ENCODE measurements at places on chromosomes 6 and 20. TPM values are rescaled to one million over a fixed set of nuclear protein-coding genes. Genes with fewer than 3 reads are reported as not detected.
A peak's percentile ranks its signal among the peaks of the same experiment; 100 is the strongest.

DNA sequence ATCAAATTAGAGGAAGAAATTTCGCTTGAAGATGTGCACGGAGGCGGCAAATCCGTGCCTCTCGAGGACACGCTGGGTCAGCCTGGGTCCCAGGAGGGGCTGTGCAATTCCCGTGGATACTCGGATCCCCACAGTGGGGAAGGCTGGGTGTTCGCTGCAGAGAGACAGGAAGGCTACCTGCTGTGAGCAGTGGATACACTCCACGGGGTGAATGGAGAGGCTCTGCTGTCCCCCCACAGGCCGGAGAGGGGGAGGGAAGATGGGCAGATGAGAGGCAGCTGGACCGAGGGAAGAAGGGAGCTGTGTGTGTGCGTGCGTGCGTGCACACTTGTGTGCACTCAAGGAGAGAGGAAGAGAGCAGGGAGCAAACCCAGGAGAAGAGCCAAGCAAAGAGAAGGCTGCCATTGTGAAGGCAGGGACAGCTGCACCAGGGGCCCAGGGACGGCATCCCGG lies 57.3 kb downstream of the SULF2 start:
- H3K4me3 ChIP-seq = peak overlapping the region; percentile 98
- H3K27me3 ChIP-seq = no peaks in the 10 kb centered on the region
- H3K27ac ChIP-seq = peak overlapping the region; percentile 100

GRCh38 chr6:6631534-6632276 lies 43.2 kb downstream of the LY86 start:
- no peak overlapping the region for H3K4me3 ChIP-seq
- H3K27me3 ChIP-seq = no peaks in the 10 kb centered on the region
- ATAC-seq = no peak
- peaks cover 6% of the 10 kb centered on the region for H3K4me1 ChIP-seq
- H3K27ac ChIP-seq = no peak overlapping the region
- no peaks in the 10 kb centered on the region for H3K36me3 ChIP-seq

- H3K27ac ChIP-seq = no peak overlapping the region
- no peaks in the 10 kb centered on the region for H3K36me3 ChIP-seq
- H3K27me3 ChIP-seq = peaks cover 10% of the 10 kb centered on the region
- H3K4me1 ChIP-seq = no peaks in the 10 kb centered on the region
- H3K4me3 ChIP-seq = peak overlapping the region; percentile 33
- ATAC-seq = no peak
Measured at GRCh38 chr6:169960886-169961611, 209.6 kb downstream of the ERMARD start.

DNA sequence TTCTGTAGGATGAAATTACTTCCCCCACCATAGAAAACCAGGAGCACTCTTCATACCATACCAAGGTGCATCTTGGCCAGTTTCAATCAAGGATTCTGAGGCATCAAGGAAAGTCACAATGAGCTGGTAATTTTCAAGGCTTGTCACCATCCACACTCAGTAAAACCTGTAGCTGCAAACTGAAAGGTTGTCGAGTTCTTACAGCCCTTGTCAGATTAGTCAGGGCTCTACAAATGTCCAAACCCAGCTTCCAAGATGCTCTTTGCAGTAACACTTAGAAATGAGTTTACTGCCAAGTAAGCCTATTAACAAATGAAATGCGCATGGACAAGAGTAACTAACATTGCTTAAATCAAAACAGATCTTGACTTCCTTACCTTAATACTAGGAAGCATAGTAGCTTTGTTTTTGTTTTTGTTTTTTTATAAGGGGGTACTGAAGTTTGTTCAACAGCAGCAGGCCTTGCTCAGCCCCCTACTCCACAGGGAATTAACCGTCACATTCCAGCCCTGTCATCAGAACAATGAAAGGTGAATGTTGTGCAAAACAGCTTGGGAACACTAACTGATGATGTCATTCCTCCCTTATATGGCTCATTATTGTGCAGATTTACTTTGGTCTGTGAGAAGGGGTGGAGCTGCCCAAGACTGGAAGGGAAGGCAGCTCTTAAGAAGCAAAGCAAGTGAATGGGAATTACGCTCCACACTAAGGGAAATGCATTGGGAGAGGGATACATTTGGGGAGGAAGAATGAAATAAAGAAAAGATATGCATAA lies 49.9 kb upstream of the TMEM30A start:
- H3K27me3 ChIP-seq = peaks cover 5% of the 10 kb centered on the region
- no peak for ATAC-seq
- H3K4me1 ChIP-seq = peaks cover 4% of the 10 kb centered on the region
- H3K27ac ChIP-seq = no peak overlapping the region
- H3K4me3 ChIP-seq = no peak overlapping the region

- no peak overlapping the region for H3K4me3 ChIP-seq
- no peak overlapping the region for H3K27ac ChIP-seq
- no peaks in the 10 kb centered on the region for H3K36me3 ChIP-seq
- H3K27me3 ChIP-seq = peaks cover 39% of the 10 kb centered on the region
- H3K4me1 ChIP-seq = no peaks in the 10 kb centered on the region
Measured at GRCh38 chr20:21607971-21608725, 94.3 kb upstream of the NKX2-2 start.

- no peak overlapping the region for H3K27ac ChIP-seq
- peaks cover 4% of the 10 kb centered on the region for H3K27me3 ChIP-seq
- no peak overlapping the region for H3K4me3 ChIP-seq
- ATAC-seq = no peak
- no peaks in the 10 kb centered on the region for H3K36me3 ChIP-seq
Measured at GRCh38 chr6:165551828-165552227, 111.2 kb downstream of the PDE10A start.

- no peak overlapping the region for H3K27ac ChIP-seq
- no peak overlapping the region for H3K4me3 ChIP-seq
- peaks cover 9% of the 10 kb centered on the region for H3K27me3 ChIP-seq
- H3K4me1 ChIP-seq = no peaks in the 10 kb centered on the region
- no peak for ATAC-seq
- H3K36me3 ChIP-seq = no peaks in the 10 kb centered on the region
Measured at GRCh38 chr20:38210741-38211140, 45.7 kb upstream of the TGM2 start.

BMP7 gene
- total RNA-seq = not detected

POPDC3 gene
- total RNA-seq = not detected
